ENCODE measurements at places on chromosomes 5 and 9.

DNA sequence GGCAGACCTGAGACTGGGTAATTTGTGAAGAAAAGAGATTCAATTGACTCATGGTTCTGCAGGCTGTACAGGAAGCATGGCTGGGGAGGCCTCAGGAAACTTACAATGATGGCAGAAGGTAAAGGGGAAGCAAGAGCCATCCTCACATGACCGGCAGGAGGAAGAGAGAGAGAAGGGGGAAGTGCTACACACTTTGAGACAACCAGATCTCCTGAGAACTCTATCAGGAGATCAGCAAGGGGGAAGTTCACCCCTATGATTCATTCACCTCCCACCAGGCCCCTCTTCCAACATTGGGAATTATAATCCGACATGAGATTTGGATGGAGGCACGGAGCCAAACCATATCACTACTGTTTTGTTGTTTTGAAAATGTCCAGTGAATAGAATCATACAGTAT, 110.2 kb downstream of the DAPK1 start:
- no peak for DNase-seq

DNA sequence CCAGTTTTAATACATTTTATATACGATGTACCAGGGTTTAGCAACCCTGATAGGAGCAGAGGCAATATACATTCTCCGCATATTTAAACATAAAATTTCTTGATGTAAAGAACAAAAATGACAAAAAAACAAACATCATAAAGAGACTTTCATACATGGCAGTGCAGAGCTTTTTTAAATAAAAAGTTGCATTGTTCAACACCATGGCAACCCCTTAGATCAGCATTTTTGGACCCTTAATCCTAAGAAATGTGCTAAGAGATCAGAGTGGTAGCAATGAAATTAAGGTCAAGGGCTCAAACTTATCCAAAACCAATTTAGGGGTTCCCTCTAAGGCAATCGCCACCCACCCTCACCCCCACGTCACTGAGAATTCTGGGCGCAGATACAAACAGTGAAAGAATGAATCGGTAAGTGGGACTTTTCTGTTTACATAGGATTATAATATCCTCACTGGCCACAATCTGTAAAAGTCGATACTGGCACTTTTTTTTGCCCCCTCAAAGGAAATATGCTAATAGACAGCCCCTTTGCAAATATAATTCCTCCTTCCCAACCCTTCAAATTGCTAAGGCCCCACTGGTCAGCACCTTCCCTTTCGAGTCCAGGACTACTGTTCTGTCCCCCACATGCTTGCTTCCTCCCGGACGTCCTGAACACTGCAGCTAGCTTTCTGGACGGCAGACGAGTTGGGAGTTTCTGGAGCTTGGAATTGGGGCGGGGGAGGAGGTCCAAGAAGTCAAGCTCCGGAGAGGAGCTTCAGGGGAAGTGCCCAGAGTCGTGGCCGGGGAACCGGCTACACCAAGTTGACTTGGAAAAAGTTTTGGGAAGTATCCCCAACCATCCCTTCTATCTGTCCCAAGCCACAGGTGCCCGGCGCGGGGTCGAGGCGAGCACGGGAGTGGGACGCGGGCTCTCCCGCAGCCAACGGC, 2.2 kb downstream of the GAS1 start:
- DNase-seq, result no peak

DNA sequence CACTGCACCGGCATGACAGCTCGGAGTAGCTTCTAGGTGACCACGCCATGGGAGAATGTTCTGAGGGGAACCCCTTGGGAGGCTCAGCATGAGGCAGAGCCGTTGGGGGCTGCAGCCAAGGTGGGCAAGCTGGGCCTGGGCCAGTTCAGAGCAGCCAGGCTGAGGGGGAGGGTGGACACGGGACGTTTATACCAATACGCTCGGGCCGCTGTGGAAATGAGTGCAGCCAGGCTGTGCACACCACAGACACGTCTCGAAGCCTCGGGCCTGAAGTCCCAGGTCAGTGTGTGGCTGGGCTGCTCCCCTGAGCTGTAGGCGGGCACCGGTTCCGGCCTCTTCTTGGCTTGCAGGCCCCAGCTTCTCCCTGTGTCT, 28.9 kb upstream of the SLC12A7 start:
- no peak for DNase-seq

DNA sequence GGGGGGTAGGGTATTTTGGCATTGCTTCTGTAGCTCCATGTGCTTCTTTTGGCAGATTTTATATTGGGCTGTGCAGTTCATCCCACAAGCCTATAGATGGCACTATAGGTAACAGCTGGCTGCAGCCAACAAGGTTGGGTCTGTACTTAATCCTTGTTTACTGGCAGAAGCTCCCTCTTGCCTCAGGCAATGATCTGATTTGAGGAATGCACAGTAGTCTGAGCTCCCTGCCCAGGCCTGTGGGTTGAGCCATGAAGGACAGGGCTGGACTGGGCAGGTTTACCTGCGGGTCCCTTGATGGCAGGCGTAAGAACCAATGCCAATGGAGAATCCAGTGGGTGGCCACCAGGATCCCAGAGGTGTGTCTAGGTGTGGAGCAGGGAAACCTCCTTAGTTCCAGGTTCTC, 11.7 kb upstream of the OR1J2 start:
- no peak for DNase-seq

DNA sequence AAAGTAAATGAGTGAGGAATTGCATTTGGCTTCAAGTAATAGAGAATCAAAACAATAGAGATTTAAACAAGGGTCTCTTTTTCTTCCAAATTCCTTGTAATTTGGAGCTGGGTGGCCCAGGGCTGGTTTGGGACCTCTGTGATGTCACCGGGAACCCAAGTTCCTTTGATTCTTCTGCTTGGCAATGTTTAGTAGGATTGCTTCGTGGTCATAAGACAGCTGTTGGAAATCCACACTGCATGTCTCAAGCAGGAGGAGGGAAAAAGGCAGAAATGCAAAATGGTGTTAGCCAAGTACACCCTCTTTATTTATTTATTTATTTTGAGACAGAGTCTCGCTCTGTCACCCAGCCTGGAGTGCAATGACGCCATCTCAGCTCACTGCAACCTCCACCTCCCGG, 72.6 kb upstream of the IL12B start:
- DNase-seq, result no peak

GRCh38 chr5:131530706-131531331, 104.2 kb downstream of the RAPGEF6 start:
- no peak for DNase-seq
